Common myeloid progenitor, CD34-positive (primary cell): ENCODE measurements at places on chromosomes 2 and 18.

DNA sequence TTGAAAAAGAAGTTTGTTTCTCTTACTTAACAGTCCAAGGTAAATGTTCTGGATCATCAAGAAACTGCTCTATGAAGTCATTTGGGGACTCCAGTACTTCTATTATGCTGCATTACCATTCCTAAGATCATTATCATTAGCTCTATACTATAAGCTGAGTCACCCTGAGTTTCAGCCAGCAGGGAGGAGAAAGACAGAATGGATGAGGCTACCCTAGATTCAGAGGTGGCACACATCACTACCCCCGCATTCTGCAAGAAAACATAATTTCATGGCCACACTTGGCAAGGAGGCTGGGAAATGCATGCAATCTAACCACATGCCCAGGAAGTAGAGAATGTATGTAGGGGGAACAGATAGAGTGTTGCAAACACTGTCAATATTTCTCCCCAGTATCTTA lies 16.6 kb upstream of the LNPK start:
- no peak for DNase-seq

- no peak for DNase-seq
Measured at GRCh38 chr2:15788455-15788829, 151.9 kb upstream of the MYCN start.

- DNase-seq: no peak
Measured at GRCh38 chr18:63054901-63055584, 264.5 kb downstream of the BCL2 start.

- DNase-seq: no peak
Measured at GRCh38 chr18:23887035-23887434, 127.5 kb upstream of the TTC39C start.

DNA sequence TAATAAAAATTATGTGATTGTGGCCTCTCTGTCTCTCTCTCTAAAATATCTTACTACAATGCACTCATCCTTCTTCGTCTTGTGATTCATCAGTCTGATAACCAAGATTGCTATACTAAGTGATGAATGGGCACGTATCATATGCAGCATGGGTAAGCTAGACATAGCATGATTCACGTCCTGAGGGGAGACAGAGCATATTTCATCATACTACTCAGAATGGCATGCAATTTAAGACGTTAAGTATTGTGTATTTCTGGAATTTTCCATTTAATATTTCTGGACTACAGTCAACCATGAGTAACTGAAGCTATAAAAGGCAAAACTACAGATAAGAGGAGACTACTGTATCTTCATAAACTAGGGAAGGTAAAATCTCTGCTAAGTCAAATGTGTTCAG lies 97.0 kb upstream of the CD226 start:
- DNase-seq: no peak

- no peak for DNase-seq
Measured at GRCh38 chr2:203799908-203800307, 67.7 kb upstream of the CTLA4 start.

DNA sequence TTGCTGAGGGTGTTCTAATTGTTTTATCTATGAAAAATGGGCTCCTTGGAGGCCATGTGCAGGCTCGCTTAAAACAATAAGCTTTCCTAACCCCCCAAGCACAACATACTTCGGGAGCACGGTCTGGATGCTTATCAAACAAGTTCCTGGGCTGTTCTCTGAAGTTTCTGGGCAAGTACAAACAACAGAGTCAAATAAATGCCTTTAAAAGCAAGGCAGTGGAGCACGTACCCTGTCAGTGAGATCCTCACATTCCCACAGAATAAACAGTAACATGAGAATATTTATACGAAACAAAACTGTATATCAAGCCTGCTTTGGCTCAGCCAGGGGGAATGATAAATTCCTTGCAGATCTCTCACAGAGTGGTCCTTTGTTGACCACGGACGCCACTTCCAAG lies 44.8 kb downstream of the FTCDNL1 start:
- DNase-seq: no peak
